ENCODE measurements at places on chromosomes 1 and 21.

DNA sequence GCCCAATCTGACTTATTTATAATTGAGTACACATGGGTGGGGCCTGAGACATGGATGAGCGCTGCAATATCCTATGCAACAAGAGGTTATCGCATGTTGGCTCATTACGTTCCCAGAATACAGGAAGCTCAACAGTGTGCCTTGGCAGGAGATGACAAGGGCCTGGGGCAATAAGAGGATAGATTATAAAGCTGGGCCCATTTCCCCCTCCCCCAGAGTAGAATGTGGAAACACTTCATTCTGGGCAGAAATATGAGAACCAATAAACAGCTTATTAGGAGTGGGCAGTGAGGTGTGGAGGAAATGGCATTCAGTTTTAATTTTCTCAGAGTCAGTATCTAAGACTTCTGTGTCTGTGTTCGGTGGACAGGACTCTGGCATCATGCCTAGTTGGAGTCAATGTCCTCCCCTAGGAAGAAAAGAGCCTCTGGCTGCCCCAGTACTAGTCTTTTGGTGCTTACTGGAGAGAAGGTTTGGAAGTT, 92.8 kb downstream of the PIK3R3 start:
- DNase-seq, result no peak

DNA sequence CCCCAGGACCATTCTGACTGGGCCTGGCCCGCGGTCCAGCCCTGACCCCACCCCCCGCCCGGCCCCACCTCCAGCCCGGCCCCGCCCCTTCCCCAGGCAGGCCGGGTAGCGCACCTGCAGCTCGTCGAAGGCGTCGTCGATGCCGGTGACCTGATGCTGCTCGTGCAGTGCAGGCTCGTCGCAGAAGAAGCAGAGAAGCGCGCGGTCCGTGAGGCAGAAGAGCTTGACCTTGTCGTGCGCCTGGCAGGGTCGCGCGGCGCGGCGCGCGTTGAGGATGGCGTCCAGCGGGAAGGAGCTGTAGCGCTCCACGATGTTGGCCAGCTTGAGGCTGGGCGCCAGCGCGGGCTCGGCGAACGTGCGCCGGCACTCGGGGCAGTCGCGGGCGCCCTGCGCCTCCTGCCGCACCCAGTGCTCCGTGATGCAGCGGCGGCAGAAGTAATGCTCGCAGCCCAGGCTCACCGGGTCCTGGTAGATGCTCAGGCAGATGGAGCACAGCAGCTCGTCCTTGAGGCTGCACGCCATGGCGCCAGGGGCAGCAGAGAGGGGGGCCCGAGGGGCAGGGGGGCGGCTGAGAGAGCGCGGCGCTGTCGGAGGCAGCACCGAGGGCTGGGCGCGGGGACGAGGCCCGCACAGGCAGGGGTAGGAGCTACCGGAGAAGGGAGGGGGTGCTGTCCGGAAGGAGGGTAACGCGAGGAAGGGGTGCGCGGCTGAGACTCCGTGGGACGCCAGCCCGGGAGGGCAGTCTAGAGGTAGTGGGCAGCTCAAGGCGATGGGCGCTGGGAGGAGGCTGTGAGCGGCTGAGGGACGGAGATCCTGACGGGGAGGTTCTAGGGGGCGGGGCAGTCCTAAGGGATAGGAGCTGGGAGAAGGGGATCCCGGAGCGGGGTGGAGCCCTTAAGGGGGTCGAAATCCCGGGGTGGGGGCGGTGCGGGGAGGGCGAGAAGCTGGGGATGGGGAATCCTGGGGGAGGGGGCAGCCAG, 642 bp downstream of the TRIM62 start:
- no peak for DNase-seq

DNA sequence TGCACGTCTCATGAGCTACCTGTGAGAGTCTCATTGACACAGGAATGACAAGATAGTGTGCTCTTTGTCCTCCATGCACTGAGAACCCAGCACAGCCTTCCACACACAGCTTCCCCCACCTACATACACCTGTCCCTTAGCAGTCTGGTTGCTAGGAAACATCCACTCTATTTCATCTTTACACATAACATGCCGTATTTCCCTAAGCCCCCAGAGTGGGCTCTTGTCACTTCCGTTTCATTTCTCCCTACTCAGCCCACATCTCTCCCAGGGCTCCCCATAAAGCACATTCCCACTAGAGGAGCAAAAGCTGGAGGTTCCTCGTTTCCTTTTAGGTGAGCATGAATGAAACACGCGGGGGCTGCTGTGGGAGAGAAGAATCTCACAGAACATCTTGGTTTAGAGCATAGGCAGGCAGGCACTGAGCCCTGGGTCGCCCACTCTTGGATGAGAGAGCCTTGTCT, 137.1 kb downstream of the ETS2 start:
- no peak for DNase-seq

GRCh38 chr1:101363891-101364318, 127.1 kb downstream of the S1PR1 start:
- DNase-seq, result no peak

DNA sequence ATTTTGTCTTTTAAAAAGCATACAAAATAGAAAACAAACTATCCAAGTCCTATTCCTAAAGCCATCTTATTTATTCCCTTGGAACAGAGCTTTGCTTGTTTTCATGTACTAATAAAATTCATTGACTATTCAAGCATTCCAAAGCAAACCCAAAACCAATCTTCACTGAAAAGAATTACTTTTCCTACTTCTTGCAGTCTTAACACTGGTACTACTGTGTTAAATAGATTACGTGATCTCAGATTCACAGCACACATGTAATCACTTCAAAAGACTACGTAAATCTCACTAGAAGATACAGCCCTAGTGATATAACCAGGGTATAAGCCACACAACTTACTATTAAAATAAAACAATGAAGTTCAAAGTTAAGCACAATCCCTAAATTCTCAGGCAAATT, 39.0 kb downstream of the ZZZ3 start:
- DNase-seq, result no peak

- DNase-seq, result no peak
These were observed 45.8 kb downstream of the PDE9A start for GRCh38 chr21:42699196-42699595.

DNA sequence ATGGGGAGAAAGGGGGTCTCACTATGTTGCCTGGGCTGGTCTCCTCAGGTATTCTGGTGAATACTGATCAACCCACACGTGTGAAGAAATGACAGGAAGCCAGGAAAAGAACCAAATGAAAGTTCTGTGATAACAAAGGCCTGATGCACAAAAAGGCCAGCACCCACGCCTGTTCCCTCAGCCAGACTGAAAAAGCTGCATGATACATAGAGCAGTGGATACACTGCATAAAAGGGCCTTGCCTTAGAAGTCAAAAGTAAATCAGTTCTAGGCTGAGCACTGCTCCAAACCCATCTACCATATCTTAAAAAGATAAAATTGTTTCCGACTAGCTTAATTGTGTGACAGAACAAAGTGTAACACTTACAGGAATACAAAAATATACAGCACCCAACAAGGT, 36.9 kb upstream of the PSMG1 start:
- no peak for DNase-seq

GRCh38 chr1:76562292-76562691, 305.0 kb upstream of the ST6GALNAC5 start:
- no peak for DNase-seq

DNA sequence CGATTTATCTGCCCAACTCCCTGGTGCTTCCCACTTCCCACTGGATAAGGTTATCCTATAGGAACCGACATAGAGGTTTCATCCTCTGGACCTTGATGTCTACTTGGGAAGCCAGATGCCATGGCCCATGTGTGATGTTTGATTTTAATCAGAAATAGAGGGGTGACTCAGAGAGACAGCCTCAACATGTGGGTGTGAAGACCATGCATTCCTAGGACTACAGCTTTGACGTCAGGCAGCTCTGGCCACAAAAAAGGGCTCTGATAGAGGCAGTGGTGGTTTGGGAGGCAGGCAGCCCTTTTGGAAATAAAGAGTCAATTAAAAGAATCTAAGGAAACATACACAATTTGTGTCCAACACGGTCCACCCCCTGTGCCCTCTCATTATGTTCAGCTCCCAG, 5.2 kb upstream of the SH2D2A start:
- DNase-seq, result no peak

DNA sequence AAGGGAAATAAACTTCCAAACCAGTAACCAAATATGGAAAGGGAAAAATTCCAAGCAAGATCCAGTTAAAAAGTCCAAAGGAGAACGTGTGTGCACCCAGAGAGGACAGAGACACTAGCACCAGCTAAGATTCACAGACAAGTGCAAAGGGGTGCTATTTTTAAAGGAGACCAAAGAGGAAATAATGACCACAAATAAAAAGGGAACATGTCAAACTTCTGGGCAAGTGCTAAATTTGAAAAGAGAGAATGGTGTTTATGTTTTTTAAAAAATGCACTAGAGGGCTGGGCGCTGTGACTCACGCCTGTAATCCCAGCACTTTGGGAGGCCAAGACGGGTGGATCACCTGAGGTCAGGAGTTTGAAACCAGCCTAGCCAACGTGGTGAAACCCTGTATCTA, 8.6 kb downstream of the JAM2 start:
- no peak for DNase-seq

DNA sequence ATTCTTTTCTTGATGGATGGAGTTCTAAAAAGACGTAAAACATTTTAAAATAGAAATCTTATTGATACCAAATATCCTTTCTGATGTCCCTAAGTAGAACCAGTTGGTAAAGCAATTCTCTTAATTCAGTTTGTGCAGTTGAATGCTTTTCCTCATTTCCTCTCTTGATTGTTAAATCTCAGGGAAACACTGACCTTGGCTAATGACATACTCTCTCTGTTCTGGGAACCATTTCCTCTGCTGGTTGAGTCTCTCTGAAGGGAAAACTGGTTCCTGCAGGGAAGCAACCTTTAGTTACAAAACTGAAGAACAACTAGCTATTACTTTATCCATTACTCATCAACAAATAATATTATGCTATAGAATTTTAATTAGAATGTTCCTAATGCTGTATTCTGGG, 36.7 kb downstream of the HLX start:
- DNase-seq, result no peak

All from esophagus squamous epithelium (tissue), 5 donors.